ENCODE measurements at places on chromosomes 11 and 22. TPM values are rescaled to one million over a fixed set of nuclear protein-coding genes. Genes with fewer than 3 reads are reported as not detected.

- DNase-seq: no peak
Observed at GRCh38 chr11:44930588-44931302, 19.9 kb downstream of the TP53I11 start.

The OR51E2 gene
- 0.21 TPM for total RNA-seq

DNA sequence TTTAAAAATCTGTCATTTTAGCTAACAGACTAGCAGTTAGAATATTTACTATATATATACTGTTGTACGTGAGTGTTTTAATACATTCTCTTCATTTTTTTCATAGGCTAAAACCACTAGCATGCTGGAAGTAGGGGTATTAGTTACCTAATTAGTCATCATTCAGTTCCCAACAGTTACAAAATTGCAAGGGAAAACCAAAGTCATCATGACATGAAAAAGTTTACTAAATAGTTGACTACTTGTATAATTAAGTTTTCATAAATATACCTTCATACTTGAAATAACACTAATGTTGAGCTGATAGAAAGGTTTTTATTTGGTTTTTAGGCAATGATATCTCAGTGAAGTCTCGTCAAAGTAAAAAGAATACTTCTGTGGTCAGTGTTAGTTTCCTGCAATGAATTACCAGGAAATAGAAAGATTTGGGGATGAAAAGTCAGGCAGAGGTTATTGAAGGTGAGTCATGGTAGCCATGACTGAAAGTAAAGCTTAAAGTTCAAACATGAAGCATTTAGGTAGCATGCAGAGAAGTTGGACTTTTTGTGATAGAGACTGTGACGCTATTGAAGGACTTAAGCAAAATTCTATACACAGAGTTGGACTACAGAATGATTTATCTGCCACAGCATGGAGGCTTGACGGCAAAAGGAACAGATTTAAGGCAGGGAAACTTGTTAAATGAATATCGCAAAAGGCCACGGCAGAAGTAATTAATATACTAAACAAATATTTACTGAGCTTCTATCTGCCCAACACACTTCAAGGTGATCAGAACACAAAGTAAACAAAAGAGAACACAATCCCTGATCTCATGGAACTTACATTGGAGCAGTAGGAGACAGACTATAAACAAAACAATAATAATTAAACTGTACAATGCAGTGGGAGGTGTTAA is 828.1 kb upstream of the FAT3 start:
- no peak for DNase-seq

DNA sequence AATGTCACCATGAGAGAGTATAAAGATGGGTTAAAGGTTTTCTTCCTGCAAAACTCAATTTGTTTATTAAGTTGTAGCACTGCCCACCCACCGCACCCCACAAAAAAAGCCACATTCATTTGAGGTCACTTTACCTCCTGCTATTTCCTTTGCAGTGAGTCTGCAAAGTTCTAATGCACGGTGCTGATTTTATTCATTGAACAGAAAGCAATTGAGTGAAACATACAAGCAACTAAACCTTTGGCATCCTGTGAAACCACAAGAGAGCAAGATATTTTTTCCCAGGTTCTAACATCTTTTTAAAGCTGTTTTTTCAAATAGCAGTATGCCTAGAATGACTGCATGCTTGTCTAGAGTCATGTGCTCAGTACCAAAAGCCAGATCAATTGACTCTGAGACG is 39.0 kb downstream of the RRAS2 start:
- no peak for DNase-seq

GRCh38 chr22:49962012-49962750 is 1.6 kb downstream of the PIM3 start:
- DNase-seq: no peak

- no peak for DNase-seq
Observed at GRCh38 chr22:50418624-50419023, 56.2 kb downstream of the SBF1 start.

- no peak for DNase-seq
Observed at GRCh38 chr11:73415854-73416615, 39.8 kb downstream of the RELT start.

The RTN4R gene
- total RNA-seq: 0.97 TPM

DNA sequence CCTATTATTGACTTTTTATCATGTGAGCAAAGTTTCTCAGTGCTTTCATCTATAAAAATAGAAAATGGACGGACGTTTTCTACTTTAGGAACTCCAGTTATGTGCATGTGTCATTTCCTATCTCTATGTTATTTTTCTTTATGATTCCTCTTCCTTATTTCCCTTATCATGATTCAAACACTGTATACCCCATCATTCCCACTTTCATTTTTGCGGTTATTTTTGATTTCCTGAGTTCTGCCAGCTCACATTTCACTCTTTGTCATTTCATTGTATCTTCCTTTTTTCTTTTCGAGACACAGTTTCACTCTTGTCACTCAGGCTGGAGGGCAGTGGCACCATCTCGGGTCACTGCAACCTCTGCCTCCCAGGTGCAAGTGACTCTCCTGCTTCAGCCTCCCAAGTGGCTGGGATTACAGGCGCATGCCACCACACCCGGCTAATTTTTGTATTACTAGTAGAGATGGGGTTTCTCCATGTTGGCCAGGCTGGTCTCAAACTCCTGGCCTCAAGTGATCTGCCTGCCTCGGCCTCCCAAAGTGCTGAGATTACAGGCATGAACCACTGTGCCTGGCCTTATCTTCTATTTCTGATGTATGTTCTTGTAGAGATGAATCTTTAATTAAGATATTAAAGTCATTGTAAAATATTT is 21.5 kb downstream of the C11orf58 start:
- DNase-seq: no peak

The TMEM151A gene
- total RNA-seq: not detected

- no peak for DNase-seq
Observed at GRCh38 chr11:118522571-118523072, 4.7 kb upstream of the TTC36 start.

DNA sequence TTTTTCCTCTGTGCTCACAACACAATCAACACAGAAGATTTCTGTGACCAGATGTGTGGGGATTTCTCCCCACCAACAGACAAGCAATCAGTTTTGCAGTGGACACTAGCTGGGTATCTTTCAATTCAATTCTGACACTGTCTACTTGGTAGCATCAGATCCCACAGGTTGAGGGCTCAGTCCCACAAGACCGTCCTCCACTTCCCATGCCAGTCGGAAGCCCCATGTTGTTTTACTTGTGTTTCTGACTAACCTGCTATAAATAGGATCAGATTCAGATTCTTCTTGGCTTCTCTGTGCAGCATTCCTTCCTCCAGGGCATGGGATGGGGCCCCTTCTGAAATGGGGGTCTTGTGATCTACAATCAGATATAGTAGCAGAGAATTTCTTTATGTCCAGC is 19.6 kb downstream of the ACER3 start:
- no peak for DNase-seq

- DNase-seq: no peak
Observed at GRCh38 chr11:119671051-119671450, 57.9 kb downstream of the NECTIN1 start.

- DNase-seq: no peak
Observed at GRCh38 chr22:39410264-39410663, 10.7 kb downstream of the TAB1 start.
